ENCODE measurements at places on chromosomes 6 and 20. TPM values are rescaled to one million over a fixed set of nuclear protein-coding genes. Genes with fewer than 3 reads are reported as not detected.

- DNase-seq = peak; percentile 59
Observed at GRCh38 chr20:17995967-17996819, 27.4 kb downstream of the MGME1 start.

The PGM3 gene
- 17.0 TPM for total RNA-seq

The LY86 gene
- total RNA-seq = 1.8 TPM

- peak; percentile 11 for DNase-seq
Observed at GRCh38 chr6:127484212-127484863, 25.1 kb upstream of the KIAA0408 start.
